ENCODE measurements at places on chromosomes 12 and 14.

DNA sequence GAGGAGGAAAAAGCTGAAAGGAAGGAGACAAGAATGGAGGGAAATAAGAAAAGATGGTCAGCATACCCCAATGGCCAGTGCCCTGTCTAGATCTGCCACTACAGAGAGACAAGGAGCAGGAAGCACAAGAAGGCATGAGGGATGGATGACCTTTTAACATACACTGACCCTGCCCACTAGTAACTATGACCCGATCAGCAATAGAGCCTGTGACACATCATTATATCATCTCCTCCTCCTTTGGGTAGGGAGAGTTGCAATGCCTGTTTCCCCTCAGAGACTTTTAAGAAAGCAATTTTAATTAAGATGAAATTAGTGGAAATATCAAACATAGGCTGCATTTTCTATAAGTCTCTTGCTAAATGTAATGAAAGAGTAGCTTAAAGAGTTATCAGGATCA lies 4.7 kb upstream of the SLC2A13 start:
- DNase-seq: no peak

GRCh38 chr14:41548666-41549065 lies 58.0 kb upstream of the LRFN5 start:
- DNase-seq: no peak

DNA sequence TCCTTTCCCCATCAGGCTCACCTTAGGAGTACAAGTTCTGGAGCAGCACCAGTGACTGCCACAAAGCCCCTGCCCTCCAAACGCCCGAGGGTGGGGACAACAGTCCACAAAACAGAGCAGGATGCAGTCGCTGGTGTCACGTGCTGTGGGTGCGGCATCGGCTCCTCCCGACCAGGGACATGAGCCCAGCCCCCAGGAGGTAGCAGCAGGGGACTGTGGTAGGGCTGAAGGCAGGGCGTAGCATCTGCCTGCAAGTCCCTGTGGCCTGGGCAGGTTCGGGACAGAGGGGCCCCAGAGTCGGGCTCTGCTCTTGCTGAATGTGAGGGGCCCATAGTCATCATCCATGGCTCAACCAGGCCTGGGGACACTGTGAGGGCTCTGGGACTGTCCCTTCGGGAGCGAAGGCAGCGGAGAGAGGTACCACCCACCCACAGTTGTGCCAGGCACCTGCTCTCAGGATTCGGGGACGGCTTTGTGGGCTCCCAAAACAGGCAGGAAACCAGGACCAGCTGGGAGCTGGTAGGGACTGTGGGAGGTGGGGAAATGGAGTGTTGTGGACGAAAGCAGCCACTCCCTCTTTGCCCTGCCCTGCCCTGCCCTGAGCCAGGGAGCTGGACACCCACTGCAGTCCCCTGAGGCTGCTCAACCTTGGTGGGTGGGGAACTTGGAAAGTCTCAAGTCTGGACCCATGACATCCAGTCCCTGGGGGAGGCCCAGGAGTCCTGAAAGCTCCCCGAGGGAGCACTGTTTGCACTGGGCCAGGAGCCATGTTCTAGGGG lies 30.7 kb downstream of the FBRSL1 start:
- DNase-seq: no peak

GRCh38 chr12:13436182-13436581 lies 239.7 kb downstream of the EMP1 start:
- DNase-seq: no peak

DNA sequence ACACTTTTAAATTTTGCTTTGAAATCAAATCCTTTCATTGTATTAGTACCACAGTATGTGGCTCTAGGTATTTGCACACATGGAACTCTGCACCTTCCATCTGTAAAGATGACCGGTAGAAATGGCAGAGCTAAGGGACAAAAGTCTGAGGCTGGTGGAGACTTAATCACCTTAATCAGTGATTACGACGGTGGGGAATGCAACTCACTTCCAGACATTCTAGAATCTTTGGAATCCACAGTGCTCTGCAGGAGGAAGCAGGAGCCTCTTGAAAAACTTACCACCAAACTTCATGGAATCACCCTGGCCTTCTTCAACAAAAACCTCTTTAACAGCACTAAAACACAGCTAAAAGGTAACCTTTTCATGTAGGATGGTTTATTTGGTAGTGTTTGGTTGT lies 3.9 kb upstream of the DACT1 start:
- no peak for DNase-seq

DNA sequence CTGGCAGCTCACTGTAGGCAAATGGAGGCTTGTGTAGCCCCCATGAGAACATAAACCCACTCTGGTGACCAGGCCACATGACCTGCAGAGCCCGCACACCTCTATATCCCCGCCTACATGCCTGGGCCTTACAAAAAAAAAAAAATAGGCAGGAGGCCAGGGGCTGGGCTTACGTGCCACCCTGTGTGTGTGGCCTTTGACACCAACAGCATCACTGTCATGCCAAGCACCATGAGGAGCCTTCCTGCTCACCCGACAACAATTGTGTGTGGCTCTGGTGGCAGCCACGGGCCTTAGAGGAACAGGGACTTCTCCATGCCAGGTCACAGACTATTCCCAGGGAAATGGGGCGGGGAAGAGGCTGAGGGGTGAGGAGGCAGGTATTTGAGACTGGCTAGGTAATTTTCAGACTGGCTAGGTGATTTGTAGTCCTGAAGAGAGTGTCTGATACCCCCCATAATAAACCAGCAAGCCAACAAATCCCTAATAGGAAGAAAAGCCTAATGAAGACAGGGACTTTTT lies 140.0 kb downstream of the DPF3 start:
- no peak for DNase-seq

DNA sequence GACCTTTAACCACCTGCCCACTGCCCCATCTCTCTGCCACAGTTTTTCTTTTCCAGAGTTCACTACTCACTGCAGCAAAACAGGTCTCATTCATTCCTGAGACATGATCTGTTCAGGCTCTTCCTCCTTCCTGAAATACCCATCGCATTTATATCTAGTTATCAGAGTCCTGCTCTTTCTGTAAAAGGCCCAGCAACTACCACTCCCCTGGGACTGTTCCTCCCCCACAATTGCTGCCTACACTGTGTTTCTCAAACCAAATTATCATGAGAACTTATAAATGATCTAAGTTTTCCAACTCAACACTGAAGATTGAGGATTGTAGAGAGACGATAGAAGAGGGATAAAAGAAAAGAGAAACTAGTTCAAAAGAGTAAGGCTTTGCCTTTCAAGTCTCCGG lies 40.8 kb upstream of the EPS8 start:
- DNase-seq: no peak

DNA sequence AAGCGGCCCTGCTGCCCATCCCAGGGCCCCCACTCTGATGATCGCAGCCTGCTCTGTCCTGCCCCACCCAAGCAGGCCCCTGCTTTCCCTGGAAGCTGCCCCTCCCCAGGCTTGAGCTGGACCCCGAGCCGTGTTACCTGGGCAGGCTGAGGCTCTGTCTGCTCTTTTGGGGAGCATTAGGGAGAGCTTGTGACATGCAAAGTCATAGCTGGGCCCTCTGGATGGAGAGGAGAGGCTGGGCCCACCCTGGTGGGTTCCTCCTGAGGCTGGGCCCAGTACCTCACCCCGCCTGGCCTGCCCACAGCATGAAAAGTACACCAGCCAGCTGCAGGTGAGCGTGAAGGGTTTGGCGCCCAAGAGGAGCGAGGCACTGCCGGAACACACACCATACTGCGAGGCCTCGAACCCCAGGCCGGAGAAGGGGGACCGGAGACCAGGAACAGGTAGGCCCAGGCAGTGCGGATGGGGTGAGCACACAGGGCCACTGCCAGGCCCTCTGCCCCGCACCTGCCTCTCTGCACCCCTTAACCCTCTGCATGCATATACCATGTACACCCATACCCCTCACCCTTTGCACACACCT lies 15.0 kb downstream of the CEP170B start:
- no peak for DNase-seq

- DNase-seq: no peak
These were observed 369.0 kb upstream of the FAR2 start for GRCh38 chr12:28780096-28780495.

DNA sequence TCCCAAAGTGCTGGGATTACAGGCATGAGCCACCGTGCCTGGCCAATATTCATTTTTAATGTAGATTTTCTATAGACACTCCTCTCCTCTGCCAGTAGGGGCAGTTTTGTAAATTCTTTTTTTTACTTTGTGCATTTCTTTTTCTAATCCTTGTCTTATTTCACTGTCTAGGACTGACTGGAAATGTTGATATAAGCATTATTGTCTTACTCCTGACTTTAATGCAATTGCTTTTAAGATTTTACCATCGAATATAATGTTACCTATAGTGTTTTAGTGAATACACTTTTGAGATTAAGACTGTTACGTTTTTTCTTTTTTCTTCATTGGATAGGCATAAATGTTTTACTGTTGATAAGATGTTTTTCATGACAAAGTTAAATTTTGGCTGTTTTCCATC lies 35.4 kb upstream of the EMP1 start:
- DNase-seq: no peak

DNA sequence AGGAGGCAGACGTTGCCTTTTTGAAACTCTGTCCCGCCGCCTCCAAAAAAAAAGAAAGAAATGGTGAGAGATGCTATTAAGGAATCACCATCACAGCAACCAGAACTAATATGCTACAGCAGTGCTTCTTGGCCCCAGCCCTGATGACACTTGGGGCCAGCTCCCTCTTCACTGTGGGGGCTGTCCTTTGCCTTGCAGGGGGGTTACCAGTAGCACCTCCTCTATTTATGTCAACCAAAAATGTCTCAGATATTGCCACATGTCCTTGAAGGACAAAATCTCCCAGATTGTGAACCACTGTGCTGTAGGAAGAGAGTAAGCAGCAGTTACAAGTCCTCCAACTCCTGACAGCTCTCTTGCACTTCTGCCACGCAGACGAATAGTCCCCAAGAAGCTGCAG lies 76.4 kb downstream of the LRRC74A start:
- DNase-seq: no peak

DNA sequence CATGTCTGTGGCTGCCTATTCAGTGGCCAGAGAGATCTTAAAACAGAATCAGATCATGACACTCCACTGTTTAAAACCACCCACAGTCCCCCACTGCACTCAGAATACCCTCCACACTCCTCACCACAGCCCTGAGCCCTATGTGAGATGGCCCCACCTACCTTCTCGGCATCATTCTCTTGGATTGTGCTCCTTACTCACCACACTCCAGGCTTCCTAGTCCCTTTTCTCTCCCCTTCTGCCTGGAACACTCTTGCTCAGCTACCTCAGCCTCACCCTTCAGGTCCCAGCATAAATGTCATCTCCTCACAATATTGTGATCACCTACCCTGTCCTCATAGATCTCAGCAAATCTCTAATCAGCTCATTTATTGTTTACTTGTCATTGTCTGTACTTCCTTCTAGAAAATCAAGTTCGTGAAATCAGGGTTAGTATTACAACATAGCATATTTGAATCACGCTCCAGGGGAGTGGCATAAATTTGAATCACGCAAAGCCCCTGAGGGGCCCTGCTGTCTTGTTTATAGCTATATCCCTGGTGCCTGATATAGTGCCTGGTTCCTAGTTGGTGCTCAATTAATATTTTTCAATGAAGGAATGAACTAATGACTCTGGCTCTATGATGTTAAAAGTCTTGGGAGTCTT lies 42.8 kb downstream of the SLC35F4 start:
- no peak for DNase-seq

Measured in G401 (cell line).